ENCODE measurements at places on chromosomes 6 and 20.

DNA sequence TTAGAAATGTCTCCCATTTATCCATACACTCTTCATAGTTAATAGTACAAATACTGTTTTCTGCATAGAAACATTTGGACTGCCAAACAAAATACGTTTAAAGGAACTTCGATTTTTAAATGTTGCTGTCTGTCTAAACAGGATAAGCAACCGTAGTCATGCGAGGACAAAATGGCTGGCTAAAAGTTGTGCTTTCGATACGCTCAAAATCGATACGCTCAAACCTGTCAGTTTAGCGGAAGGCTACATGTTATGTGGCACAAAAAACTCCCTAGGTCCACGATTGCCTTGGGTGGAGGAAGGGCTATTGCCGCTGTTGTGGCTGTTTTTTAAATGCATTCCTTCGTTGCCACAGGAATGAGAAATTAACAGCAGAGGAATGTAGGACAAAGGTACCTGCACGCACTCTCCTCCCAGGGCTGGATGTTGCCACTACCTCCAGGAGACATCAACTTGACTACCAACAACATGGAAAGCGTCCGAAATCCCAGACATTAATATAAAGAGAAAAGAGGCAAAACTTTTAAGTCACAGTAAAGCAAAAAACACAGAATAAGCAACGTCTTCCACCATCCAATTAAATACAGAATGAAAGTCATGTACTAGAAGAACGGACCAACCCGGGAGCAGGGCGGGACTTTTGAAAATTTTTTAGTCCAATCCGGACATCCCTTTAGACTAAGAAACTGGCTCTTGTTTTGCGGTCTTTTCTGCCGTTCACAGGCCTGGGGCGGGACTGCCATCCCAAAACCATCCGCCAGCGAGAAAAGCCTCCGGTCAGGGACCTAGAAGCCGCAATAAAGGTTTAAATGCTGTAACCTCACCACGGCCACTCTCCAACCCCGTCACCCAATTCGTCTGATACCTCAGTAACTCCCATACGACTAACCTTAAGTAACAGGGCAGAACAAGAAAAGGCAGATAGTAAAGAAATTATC is 32.2 kb upstream of the HFE start:
- peak overlapping the region; percentile 98 for H3K27ac ChIP-seq
- DNase-seq, result peak; percentile 99
- H3K36me3 ChIP-seq, result no peaks in the 10 kb centered on the region
- peaks cover 6% of the 10 kb centered on the region for H3K27me3 ChIP-seq
- H3K4me3 ChIP-seq, result peak overlapping the region; percentile 92

DNA sequence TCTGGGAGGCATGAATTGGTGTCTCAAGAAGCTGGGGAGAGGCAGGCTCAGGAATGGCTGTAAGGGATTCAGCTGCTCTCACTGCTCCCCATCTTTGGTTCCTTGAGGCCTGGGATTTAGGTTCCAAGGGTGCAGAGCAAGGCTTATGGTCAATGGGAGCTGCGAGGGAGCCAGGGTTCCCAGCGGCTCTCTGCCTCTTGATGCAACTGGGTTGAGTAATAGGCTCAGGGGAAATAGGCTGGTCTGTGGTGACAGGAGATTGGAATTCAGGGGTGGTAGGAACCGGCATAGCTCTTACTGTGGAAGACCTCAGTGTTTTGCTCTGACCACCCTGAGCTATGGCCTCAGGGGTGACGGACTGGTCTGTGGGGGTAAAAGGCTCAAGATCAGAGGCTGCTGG is 13.0 kb upstream of the NRM start:
- H3K4me1 ChIP-seq, result no peaks in the 10 kb centered on the region
- no peak for DNase-seq
- peaks cover 22% of the 10 kb centered on the region for H3K36me3 ChIP-seq
- H3K27me3 ChIP-seq, result no peaks in the 10 kb centered on the region

DNA sequence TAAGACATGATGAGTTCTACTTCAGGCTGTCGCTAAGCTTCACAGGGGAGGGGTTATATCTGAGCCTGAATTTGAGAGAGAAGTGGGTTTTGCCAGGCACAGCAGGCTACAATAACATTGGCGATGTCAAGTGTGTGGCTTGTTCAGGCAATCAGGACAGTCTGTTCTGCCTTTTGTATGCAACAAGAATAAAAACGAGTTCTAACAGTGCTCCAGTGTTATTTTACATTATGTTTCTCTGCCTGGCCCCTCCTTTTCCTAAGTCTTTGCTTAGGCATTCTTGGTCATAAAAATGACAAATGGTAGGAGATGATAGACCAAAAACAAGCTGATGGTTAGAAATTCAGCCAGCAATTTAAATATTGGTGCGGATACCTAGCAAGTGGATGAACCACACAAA is 26.8 kb downstream of the PAQR8 start:
- no peak overlapping the region for H3K4me3 ChIP-seq
- no peak overlapping the region for H3K27ac ChIP-seq
- no peak for DNase-seq
- peaks cover 52% of the 10 kb centered on the region for H3K4me1 ChIP-seq
- H3K36me3 ChIP-seq, result peaks cover 3% of the 10 kb centered on the region

- no peak for DNase-seq
- peaks cover 39% of the 10 kb centered on the region for H3K4me1 ChIP-seq
- H3K27me3 ChIP-seq, result no peaks in the 10 kb centered on the region
- H3K36me3 ChIP-seq, result peaks cover 19% of the 10 kb centered on the region
- H3K4me3 ChIP-seq, result no peak overlapping the region
Measured at GRCh38 chr6:42572523-42572922, 8.7 kb downstream of the UBR2 start.

- DNase-seq, result no peak
- peaks cover 13% of the 10 kb centered on the region for H3K4me1 ChIP-seq
- no peaks in the 10 kb centered on the region for H3K36me3 ChIP-seq
- no peak overlapping the region for H3K4me3 ChIP-seq
- H3K27ac ChIP-seq, result no peak overlapping the region
Measured at GRCh38 chr6:168002804-168003203, 5.3 kb downstream of the KIF25 start.

GRCh38 chr20:13286607-13287006 is 65.5 kb downstream of the ISM1 start:
- DNase-seq, result no peak
- no peaks in the 10 kb centered on the region for H3K4me1 ChIP-seq
- H3K27me3 ChIP-seq, result peaks cover 4% of the 10 kb centered on the region
- no peak overlapping the region for H3K4me3 ChIP-seq

- no peak overlapping the region for H3K27ac ChIP-seq
- H3K4me3 ChIP-seq, result no peak overlapping the region
- H3K27me3 ChIP-seq, result peaks cover 34% of the 10 kb centered on the region
- no peaks in the 10 kb centered on the region for H3K4me1 ChIP-seq
- H3K36me3 ChIP-seq, result no peaks in the 10 kb centered on the region
Measured at GRCh38 chr20:3452690-3453089, 18.1 kb upstream of the ATRN start.

- H3K36me3 ChIP-seq, result no peaks in the 10 kb centered on the region
- H3K27ac ChIP-seq, result no peak overlapping the region
- peaks cover 22% of the 10 kb centered on the region for H3K4me1 ChIP-seq
- no peak overlapping the region for H3K4me3 ChIP-seq
- no peaks in the 10 kb centered on the region for H3K27me3 ChIP-seq
- no peak for DNase-seq
Measured at GRCh38 chr6:20929283-20929682, 395.0 kb downstream of the CDKAL1 start.

DNA sequence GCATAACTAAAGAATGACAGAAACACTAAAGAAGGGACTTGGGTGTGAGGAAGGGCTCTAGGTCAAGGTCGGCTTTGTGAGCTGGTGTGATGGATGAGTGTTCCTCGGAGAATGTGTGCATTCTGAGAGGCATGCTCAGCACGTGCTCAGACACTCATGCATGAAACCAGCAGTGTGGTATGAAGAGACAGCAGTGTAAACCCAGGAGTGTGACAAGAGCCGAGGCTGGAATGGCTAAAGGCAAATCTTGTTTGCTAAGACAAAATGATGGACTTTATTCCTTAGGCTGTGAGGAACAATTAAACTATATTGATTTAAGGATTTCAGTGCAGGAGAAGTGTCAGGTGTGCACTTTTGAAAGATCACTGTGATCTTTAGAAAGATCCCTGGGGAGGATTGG is 107.4 kb upstream of the MAP7 start:
- H3K27me3 ChIP-seq, result no peaks in the 10 kb centered on the region
- H3K4me3 ChIP-seq, result no peak overlapping the region
- peak; percentile 77 for DNase-seq
- H3K27ac ChIP-seq, result peak overlapping the region; percentile 51

- no peak overlapping the region for H3K27ac ChIP-seq
- no peaks in the 10 kb centered on the region for H3K27me3 ChIP-seq
- H3K4me3 ChIP-seq, result no peak overlapping the region
- H3K4me1 ChIP-seq, result no peaks in the 10 kb centered on the region
Measured at GRCh38 chr6:150567380-150567779, 32.3 kb upstream of the PLEKHG1 start.

GRCh38 chr6:53924821-53925422 is 130.1 kb downstream of the LRRC1 start:
- H3K27me3 ChIP-seq, result no peaks in the 10 kb centered on the region
- H3K27ac ChIP-seq, result no peak overlapping the region
- no peak overlapping the region for H3K4me3 ChIP-seq
- peaks cover 31% of the 10 kb centered on the region for H3K4me1 ChIP-seq
- peaks cover 20% of the 10 kb centered on the region for H3K36me3 ChIP-seq
- DNase-seq, result no peak

- no peak overlapping the region for H3K4me3 ChIP-seq
- no peak for DNase-seq
- H3K27me3 ChIP-seq, result peaks cover 19% of the 10 kb centered on the region
- H3K36me3 ChIP-seq, result no peaks in the 10 kb centered on the region
Measured at GRCh38 chr6:82619573-82619972, 256.0 kb downstream of the TPBG start.

GRCh38 chr6:82217018-82217586 is 30.4 kb downstream of the IBTK start:
- H3K4me1 ChIP-seq, result no peaks in the 10 kb centered on the region
- no peak for DNase-seq
- H3K27me3 ChIP-seq, result no peaks in the 10 kb centered on the region
- no peak overlapping the region for H3K27ac ChIP-seq
- H3K36me3 ChIP-seq, result peaks cover 36% of the 10 kb centered on the region

- no peak for DNase-seq
- peaks cover 36% of the 10 kb centered on the region for H3K4me1 ChIP-seq
- H3K27me3 ChIP-seq, result no peaks in the 10 kb centered on the region
Measured at GRCh38 chr20:49814057-49814694, 1.5 kb downstream of the SLC9A8 start.

- peaks cover 16% of the 10 kb centered on the region for H3K4me1 ChIP-seq
- no peak overlapping the region for H3K27ac ChIP-seq
- peaks cover 23% of the 10 kb centered on the region for H3K27me3 ChIP-seq
Measured at GRCh38 chr20:19741924-19742323, 16.1 kb upstream of the RIN2 start.

GRCh38 chr6:86010915-86011786 is 368.5 kb upstream of the SYNCRIP start:
- no peaks in the 10 kb centered on the region for H3K4me1 ChIP-seq
- no peak overlapping the region for H3K27ac ChIP-seq
- no peaks in the 10 kb centered on the region for H3K36me3 ChIP-seq
- H3K27me3 ChIP-seq, result no peaks in the 10 kb centered on the region

- peak; percentile 97 for DNase-seq
- no peaks in the 10 kb centered on the region for H3K27me3 ChIP-seq
- peak overlapping the region; percentile 74 for H3K4me3 ChIP-seq
- H3K36me3 ChIP-seq, result peaks cover 11% of the 10 kb centered on the region
- H3K4me1 ChIP-seq, result peaks cover 79% of the 10 kb centered on the region
Measured at GRCh38 chr6:131755597-131755996, 44.8 kb upstream of the CTAGE9 start.
